ENCODE measurements at places on chromosomes 4 and X.

DNA sequence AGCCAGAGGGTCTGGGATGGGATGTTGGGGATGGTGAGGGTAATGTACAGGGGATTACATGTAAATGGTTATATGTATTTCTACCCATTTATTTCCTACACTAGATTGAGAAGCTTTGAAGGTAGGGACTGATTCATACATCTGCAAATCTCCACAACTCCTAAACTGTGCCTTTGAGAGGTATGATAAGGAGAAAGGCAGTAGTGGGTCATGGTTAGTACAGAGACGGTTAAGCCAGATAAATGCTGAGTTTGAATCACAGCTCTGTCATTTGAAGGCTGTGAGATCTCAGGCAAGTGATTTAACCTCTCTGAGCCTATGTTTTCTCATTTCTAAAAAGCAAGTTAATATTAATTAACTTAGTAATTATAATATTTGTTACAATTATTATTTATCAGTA lies 29.3 kb upstream of the IL21 start:
- DNase-seq, result no peak

DNA sequence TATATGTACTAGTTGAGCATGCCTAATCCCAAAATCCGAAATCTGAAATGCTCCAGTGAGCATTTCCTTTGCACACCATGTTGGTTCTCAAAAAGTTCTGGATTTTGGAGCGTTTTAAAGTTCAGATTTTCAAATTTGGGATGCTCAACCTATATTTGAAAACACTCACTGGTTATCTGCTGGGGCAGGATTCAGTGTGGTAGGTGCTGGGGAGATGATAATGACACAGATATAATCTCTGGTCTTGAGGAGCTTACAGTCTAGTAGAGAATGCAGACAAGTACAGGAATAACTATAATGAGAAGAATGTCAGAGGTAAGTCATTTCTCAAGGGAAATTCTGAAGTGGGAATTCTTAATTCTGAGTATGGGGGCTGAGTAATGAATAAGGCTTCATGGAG lies 59.4 kb upstream of the CITED1 start:
- no peak for DNase-seq

DNA sequence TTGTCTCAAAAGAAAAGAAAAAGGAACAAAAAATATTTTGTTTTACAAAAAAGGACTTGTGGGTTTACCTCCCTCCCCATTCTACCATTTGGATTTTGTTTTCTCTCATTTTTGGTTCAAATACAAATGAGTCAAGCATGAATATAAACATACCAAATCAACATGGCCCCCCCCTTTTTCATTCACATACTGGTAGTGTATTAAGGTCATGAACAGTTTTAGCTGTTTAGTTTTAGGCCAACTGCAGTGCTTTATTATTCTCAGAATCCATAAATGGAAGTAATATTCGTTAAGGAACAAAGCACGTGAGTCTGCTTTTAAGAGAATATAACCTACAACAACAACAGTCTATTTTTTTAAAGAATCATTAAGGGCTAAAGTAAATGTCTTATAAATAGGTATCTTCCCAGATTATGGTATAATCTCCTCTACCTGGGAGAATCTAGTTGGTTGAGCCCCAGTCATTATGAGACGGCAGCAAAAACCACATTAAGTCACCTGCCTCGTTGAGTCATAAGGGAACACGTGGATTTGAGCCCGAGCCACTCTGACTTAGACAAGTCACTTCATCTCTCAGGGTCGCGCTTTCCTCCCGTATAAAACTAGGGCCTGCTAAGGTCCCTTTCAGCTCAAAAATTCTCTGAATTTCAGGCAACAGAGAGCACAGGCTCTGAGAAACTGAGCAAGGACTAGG lies 26.7 kb downstream of the BCLAF3 start:
- DNase-seq, result no peak

DNA sequence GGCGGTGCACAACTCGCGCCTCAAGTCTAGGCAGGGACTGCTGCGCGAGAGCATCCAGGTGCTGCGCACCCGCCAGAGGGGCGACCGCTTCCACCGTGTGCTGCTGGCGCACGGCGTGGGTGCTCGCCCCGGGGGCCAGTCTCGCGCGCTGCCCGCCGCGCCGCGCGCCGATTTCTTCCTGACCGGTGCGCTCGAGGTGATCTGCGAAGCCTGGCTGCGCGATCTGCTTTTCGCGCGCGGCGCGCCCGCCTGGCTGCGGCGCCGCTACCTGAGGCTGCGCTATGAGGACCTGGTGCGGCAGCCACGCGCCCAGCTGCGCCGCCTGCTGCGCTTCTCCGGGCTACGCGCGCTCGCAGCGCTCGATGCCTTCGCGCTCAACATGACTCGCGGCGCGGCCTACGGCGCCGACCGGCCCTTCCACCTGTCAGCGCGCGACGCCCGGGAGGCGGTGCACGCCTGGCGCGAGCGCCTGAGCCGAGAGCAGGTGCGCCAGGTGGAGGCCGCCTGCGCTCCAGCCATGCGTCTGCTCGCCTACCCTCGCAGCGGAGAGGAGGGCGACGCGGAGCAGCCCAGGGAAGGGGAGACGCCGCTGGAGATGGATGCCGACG lies 1.3 kb downstream of the CHST7 start:
- DNase-seq, result no peak

Data from AG09309 (cell line).